Effector memory CD8-positive, alpha-beta T cell (primary cell): ENCODE measurements at places on chromosomes 6 and 20.

DNA sequence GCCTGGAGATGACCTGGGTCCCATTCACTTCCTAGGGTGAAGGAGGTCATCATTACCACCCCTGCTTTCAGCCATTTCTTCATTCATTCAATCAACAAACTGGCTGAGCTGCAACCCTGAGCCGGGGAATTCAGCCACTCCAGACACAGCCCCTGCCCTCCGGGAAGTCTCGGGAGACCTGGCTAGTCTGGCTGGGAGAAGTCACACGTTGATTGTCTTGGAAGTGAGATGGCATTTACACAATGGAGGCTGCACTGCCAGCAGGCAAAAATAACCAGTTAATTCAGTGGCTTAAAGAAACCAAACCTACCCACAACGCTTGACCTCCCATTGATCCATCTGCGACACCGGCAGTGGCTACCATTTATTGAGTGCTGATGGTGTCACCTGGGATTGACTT, 2.0 kb upstream of the PMEPA1 start:
- DNase-seq: no peak

DNA sequence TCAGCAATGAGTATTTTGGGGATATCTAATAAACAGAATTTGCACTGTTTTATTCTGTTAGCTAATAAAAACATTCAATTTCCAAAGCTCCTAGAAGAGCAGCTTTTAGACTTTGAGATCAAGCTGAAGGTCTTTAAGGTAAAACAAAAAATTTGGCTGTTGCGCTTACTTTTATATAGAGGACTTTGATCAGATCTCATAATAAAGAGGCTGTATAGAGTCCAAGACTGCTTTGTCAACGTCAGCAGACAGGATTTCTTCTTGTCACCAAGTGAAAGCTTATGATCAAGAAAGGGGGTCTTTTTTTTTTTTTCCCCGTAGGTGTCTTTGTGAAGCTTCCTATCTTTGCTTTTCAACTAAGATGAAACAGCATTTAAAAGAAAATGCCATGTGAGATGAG, 556.5 kb upstream of the SLC35B3 start:
- no peak for DNase-seq

- no peak for DNase-seq
These were observed 41.5 kb downstream of the SNRPB start for GRCh38 chr20:2429051-2429450.

DNA sequence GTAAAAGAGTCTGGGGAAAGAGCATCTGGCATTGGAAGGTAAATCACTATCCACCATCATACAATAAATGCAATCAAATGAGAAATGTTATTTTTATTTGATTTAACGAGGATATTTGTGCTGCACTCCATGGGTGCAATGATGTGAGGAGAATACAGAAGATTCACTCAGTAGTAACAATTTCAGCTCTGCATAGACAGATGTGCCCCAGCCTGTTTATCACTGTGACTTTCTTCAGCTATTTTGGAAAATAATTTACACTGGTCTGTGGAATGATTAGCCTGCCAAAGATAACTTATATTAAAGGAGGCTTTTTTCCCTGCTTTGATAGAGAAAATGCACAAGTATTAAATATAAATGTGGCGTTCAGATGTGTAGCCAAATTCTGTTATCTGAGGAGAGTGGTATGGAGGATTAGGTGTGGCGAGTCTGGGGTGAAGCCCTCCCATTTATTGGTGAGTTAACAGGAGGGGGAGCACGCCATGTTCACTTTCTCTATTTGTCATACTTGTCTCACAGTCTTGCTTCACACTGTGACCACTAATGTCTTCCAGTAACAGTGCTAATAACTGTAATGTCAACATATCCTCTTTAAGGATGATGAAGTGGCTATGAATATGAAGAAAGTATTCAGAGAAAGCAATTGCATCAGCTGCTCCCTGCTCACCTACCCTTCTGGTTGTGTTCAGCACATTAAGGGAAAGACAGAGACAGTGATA, 645.6 kb downstream of the MMUT start:
- DNase-seq: no peak

- no peak for DNase-seq
These were observed 55.2 kb downstream of the TIAM2 start for GRCh38 chr6:155050311-155050710.

- DNase-seq: no peak
These were observed 24.1 kb downstream of the ZHX3 start for GRCh38 chr20:41293269-41294037.

GRCh38 chr20:9572670-9573069, 58.3 kb downstream of the LAMP5 start:
- no peak for DNase-seq

DNA sequence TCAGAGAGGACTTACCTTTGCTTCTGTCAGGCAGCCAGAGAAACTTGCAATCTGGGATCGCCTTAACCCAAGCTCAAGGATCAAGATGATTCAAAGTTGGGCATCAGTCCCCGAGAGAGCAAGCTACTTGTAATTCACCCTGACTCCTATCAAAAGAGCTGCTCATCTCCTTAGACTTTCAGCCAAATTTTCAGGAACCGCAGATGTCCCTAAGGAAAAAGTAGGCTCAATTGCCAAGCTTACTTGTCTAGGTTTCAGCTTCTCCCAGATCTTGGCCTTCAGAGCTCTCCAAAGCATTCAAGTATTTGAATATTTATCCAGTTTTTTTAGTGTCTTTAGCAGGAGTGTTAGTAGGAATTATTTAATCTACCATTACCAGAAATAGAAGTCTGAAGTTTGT, 434.1 kb upstream of the MMS22L start:
- no peak for DNase-seq

GRCh38 chr20:20360464-20360863, 7.4 kb upstream of the INSM1 start:
- no peak for DNase-seq

DNA sequence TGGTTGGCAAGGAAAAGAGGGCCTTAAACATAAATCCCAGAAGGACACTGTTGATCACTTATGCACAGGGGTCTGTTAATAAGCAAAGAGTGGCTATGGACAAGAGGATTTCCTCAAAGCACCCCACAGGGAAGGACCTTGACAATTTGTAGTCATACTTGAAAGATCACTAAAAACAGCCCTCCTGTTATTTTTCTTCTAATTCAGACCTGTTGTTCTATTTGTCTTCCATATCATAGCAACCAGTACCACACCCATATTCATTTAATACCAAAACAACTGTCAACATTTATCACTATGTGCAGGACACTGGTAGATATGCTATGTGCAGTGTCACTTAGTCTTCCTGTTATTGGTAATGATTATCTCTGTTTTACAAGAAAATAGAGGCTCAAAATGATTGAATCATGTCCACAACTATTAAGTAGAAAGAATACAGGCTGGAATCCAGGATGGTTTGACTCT, 3.2 kb upstream of the DYNLRB1 start:
- DNase-seq: no peak

GRCh38 chr20:42635699-42636411, 553.9 kb downstream of the PTPRT start:
- DNase-seq: no peak

- DNase-seq: no peak
These were observed 595 bp downstream of the FBXO5 start for GRCh38 chr6:152981989-152982903.

- no peak for DNase-seq
These were observed 9.5 kb upstream of the SIRPB1 start for GRCh38 chr20:1629321-1629720.

GRCh38 chr6:129755787-129756186, 45.8 kb upstream of the ARHGAP18 start:
- no peak for DNase-seq

DNA sequence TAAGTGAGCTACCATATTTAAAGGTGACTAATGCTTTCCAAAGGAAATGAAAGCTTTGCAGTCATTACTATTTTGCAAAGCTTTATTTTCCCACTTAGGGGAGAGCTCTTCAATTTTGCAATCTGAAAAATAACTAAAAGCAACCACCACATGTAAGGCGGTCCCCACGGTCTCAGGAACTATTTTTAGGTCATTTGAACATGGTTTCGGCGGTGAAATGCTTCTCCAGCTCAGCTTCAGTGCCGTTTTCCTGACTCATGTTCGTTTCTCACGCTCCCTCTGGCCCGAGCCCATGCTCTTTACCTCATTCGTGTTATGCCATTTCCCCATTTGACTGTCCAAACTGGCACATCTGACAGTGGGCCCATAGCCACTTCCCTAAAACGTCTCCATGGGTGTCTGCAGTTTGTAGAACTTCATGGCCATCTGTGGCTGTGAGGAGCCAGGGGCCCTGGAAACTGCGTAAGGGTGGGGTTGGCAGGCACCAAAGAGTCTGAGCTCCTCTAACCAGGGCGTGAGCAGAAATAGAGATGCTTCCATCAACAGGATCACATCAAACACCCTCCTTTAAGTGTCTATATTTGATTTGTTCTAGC, 46.5 kb downstream of the ADTRP start:
- no peak for DNase-seq

DNA sequence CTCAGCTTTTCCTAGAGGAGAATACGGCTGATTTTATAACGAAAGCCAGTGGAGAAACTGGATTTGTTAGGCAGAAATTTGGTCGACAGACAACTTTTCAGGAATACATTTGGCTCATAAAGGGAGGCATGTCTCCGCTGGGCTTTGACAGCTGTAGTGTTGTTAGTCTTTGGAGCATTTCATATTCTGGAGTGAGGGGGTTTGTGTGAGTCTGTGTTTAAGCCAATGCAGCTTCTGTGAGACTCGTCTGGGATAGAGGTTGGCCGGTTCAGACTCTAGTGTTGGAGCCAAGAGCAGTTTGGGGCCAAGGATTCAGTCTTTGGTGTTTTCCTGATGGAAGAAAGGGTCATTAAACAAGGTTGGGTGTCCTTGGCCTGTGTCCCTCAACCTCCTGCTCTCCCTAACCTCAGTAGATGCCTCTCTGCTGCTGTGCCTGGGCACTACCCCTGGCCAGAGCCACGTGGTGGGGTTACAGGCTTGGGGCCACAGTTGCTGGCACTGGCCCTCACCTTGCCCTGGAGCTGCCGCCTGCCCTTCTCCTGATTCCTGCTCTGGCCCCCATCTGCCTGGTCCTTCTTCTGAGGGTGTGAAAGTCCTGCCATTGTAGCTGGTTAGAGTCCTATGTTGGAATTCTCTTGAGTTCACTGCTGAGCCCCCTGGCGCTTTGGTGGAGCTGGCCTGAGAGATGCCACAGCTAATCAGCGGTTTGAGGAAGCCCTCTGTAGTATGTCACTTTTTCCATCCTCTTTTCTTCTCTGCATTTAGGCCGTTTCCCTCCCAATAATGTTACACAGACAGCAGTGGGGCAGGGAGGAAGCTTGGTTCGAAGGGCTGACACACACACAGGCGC, 6.9 kb downstream of the PTK7 start:
- no peak for DNase-seq

GRCh38 chr6:7324520-7324919, 11.5 kb upstream of the SSR1 start:
- no peak for DNase-seq

DNA sequence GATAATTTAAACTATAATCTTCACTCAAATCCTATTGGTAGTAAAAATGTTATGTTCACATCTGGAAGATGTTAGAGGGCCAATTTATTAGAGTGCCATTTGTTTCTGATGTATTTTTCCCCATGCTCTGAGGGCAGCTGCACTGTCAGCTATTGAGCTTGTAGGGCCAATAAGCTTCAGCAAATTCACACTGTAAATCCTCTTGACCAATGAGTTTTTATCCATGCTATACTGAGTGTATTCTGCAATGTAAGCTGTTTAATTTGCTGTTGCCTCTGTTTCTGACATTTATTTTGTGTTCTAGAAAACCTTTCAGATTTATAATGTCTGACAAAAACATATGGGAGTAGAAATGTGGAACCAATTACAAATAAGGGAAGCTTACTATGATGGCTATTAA, 62.6 kb downstream of the OGFRL1 start:
- DNase-seq: no peak

DNA sequence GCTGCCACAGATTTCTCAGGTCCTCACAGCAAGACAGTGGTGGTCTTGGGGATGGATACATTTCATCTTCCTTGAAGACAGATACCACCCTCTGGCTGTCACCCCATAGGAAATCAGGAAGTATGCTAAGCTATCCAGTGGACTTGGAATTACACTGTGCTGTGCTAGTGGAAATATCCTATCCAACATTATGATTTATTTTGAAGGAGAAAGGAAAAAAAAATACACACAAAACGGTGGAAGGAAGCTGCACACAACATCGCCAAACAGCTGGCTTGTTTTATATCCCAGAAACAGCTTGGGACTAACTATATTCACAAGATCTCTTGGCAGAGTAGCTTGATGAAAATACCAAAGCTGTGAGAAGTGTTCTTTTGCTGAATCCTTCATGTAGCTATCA, 257.6 kb downstream of the LAMA2 start:
- no peak for DNase-seq

DNA sequence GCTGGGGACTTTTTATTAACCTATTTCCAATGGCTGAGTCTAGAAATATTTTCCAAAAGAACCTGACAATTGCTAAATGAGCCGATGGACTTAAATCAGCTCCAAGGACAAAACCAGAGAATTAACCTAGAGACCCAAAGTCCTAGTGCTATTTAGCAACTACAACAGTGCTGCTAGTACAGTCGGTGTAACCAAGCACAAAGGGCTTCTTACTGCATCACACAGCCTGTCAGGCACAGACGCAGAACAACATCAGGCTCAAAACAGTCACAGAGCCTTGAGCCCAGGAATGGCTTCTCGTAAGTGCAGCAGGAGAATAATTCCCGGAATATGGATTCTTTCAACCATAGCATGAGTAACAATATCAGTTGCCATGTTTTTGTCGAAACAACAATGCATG, 70.0 kb downstream of the GFOD1 start:
- DNase-seq: no peak

GRCh38 chr20:59032713-59033059, 551 bp upstream of the ATP5F1E start:
- no peak for DNase-seq

- no peak for DNase-seq
These were observed 185.4 kb downstream of the BCAS1 start for GRCh38 chr20:53884859-53885541.

DNA sequence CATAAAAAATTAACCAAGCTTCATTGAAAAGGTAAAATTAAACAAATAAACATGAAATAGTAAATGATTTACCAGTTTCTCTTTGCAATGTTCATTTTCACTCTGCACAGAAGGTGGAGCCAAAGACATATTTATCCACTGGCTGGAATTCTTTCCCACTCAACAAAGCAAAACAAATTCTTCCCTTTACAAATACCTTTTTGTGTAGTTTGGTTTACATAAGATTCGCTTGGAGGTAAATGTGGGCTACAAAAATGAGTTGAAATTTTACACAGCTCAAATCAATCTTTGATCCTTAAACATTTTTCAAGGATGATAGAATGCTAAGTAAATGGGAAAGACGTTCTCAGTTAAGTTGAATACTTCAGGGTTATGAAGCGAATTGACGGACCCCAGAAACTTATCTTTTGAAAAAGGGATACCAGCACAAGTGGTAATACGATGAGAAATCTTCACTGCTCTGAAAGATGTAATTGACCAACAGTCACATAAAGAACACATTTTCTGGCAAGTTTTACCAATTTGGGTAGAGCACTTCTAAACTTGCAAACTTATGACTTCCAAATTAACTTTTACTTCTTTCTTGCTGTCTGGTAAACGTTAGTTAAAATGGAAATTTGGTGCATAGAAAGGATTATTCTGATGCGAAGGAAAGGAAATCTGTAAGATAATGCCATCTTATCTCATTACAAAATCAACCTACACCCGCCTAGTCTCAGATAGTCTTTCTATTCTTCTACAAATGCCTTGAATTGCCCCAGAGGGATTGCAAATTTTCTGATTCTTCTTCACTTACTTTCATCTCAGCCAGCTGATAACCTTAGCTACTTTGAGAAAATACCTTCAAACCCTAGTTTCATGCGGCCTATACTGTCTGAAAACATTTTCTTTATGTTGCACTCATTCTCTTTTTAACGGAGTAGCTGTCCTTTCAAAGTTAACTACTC, 4.7 kb upstream of the GJA1 start:
- DNase-seq: no peak

- DNase-seq: no peak
These were observed 96.9 kb downstream of the SCML4 start for GRCh38 chr6:107727096-107727757.
